ENCODE measurements at places on chromosomes 6 and 20. TPM values are rescaled to one million over a fixed set of nuclear protein-coding genes. Genes with fewer than 3 reads are reported as not detected.
A peak's percentile ranks its signal among the peaks of the same experiment; 100 is the strongest.

Gene SCRT2
- total RNA-seq, result 0.31 TPM

- DNase-seq, result no peak
- H3K27me3 ChIP-seq, result peaks cover 3% of the 10 kb centered on the region
- no peak overlapping the region for H3K4me3 ChIP-seq
Observed at GRCh38 chr6:37622646-37623071, 75.0 kb downstream of the MDGA1 start.

DNA sequence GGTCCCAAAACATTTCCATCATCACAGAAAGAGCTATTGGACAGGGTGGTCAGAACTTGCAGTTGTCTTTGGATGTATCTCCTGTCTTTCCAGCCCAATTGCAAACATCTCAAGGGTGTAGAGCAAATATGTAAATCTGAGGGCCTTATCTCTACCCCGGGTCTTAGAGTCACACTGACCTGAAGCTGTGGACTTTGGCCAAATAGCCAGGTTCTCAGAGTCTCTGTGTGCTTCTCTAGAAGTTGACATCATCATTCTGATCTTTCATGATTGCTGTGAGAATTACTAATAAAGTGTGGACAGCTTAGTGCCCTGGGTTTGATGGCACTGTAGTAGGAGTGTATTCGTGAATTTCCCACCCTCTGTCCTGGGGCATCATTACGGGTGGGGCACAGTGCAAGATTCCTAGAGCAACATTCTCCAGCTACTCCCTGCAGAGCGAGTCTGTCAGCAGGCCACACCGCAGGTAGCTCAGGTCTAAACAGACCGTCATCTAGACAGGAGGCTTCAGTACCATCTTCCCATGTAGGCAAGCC, 71.1 kb downstream of the SLC24A3 start:
- no peak overlapping the region for H3K4me3 ChIP-seq
- no peak overlapping the region for H3K27ac ChIP-seq
- no peak for DNase-seq
- H3K36me3 ChIP-seq, result no peaks in the 10 kb centered on the region
- no peaks in the 10 kb centered on the region for H3K27me3 ChIP-seq
- no peaks in the 10 kb centered on the region for H3K4me1 ChIP-seq

GRCh38 chr6:24922814-24923213, 12.9 kb downstream of the RIPOR2 start:
- no peak overlapping the region for H3K4me3 ChIP-seq
- peaks cover 74% of the 10 kb centered on the region for H3K4me1 ChIP-seq
- no peak for DNase-seq
- no peaks in the 10 kb centered on the region for H3K27me3 ChIP-seq
- 0 out of 2 replicates have a peak overlapping the region, but pooled peaks have one; percentile 80 for H3K27ac ChIP-seq

Gene TREM1
- not detected for total RNA-seq

DNA sequence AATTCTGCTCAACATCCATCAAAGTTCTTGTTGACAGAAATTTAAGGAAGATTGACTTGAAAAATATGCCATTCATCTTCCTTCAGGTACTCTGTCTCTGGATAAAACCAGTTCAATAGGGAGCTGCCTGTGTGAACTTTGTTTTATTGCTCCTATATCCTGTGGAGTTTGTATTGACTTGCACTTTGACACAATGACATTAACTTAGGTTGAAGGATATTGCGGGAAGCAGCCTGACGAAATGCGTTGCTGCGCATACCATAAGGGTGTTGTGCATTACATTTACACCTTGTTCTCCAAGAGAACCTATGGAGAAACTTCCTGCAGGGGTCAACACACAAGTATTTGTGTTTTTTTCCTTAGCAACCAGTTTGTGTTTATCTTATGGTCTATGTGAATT, 185.4 kb upstream of the GRIK2 start:
- no peak overlapping the region for H3K4me3 ChIP-seq
- no peak overlapping the region for H3K27ac ChIP-seq
- H3K36me3 ChIP-seq, result no peaks in the 10 kb centered on the region
- DNase-seq, result peak; percentile 20

DNA sequence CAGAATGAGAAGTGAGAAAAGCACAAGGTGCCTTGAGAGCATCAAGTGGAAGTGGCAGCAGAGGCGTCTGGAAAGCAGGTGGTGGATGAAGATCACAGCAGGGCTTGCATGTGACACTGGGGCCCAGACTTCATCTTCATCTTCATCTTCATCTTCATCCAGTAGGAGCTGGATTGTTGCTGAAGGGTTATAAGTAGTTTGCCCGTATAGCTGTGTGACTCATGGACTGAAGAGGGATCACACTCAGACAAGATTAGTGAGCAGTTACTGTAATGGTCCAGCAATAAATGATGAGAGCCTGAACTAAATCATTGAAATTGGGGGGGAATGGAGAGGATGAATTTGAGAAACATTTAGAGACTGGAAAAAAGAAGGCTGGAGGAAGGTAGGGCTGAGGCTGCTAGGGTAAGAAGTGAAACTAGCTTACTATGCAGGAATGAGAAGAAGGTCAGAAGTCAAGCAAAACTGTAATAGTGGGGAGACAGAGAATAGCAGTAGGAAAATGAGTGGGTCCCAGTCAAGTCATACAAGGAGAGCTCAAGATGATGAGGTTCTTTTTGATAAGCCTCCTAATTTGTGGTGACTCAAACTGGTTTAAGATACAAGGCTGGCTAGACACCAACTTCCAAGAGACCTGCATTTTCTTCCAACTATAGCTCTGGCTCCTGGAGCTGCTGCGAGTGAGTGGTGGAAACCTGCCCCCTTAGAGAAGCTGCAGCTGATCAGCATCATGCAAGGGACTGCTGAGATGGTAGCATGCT, 92.3 kb upstream of the BEND6 start:
- no peaks in the 10 kb centered on the region for H3K36me3 ChIP-seq
- H3K4me1 ChIP-seq, result peaks cover 18% of the 10 kb centered on the region
- no peak overlapping the region for H3K4me3 ChIP-seq
- no peak for DNase-seq
- H3K27ac ChIP-seq, result no peak overlapping the region
- H3K27me3 ChIP-seq, result no peaks in the 10 kb centered on the region

DNA sequence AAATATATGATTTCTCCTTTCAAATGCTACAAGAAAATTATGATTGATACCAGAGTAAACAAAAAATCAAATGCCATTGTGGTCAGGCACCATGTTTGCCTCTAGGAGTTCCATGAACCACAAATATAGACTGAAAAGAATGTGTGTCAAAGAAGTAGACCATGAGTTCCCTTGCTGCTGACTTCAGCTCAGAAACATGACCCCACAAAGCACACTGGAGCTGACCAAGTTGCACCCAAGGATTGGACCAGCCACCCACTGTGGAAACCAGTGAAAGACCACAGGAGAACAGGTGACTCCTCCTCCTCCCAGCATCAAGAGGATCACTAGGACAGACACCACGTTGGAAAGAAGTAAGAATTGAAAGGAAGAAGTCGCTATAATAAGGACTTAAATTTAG, 90.8 kb upstream of the TENT5A start:
- no peak overlapping the region for H3K27ac ChIP-seq
- no peaks in the 10 kb centered on the region for H3K27me3 ChIP-seq
- DNase-seq, result no peak
- no peaks in the 10 kb centered on the region for H3K4me1 ChIP-seq
- H3K4me3 ChIP-seq, result no peak overlapping the region

GRCh38 chr6:142357879-142358278, 56.1 kb downstream of the ADGRG6 start:
- no peak overlapping the region for H3K27ac ChIP-seq
- no peak overlapping the region for H3K4me3 ChIP-seq
- H3K4me1 ChIP-seq, result peaks cover 5% of the 10 kb centered on the region
- H3K27me3 ChIP-seq, result no peaks in the 10 kb centered on the region

Gene TCF19
- total RNA-seq, result 11.2 TPM

GRCh38 chr6:137724495-137725211, 142.4 kb upstream of the TNFAIP3 start:
- DNase-seq, result no peak
- H3K36me3 ChIP-seq, result no peaks in the 10 kb centered on the region
- H3K27ac ChIP-seq, result no peak overlapping the region
- H3K4me1 ChIP-seq, result no peaks in the 10 kb centered on the region
- H3K27me3 ChIP-seq, result no peaks in the 10 kb centered on the region

Gene NCR2
- total RNA-seq, result not detected

Gene TNNC2
- 0.59 TPM for total RNA-seq

GRCh38 chr6:127920804-127921203, 19.9 kb upstream of the THEMIS start:
- no peaks in the 10 kb centered on the region for H3K27me3 ChIP-seq
- H3K4me1 ChIP-seq, result no peaks in the 10 kb centered on the region
- no peak overlapping the region for H3K27ac ChIP-seq
- H3K4me3 ChIP-seq, result no peak overlapping the region
- H3K36me3 ChIP-seq, result peaks cover 6% of the 10 kb centered on the region

All from GM23338 (cell line).